Stimulated activated memory B cell treated with anti-CD40 and anti-IgM and Interleukin-4, amounts not matched to agents 10 μg/mL and 1 μg/mL and 100 μg/mL, for 72 hours (primary cell): ENCODE measurements at places on chromosomes 6 and 20.

- peak; percentile 58 for ATAC-seq
Observed at GRCh38 chr6:148747145-148747470, 278 bp downstream of the UST start.

GRCh38 chr20:31605031-31605901, at the start of gene ID1:
ID1 (plus strand) TSS chr20:31605289; CDS start chr20:31605388, 99 bp downstream.
- peak; percentile 95 for ATAC-seq

DNA sequence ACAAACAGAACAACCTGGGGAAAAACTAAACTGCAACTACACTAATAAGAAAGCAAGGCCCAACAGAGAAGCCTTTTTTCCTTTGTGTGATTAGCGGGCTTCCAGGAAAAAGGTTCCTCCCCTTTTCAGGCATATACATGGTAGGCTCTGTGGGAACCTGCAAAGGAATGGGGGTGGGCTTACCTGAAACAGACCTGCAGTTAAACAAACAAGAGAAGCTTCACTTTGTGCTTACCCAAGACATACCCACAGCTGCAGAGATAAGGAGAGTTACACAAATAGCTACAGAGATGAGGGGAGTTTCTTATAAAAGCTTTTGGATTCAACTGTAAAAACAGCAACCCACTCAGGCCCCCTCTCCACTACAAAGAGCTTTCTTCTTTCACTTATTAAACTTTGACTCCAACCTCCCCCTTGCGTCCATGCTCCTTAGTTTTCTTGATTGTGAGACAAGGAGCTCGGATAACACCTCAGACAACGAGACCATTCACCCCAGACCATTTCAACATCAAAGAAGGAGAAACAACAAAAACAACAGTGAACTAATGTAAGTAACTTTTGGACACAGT, 30.9 kb downstream of the RNF146 start:
- ATAC-seq: no peak

GRCh38 chr20:49892260-49892659, 23.1 kb downstream of the SPATA2 start:
- no peak for ATAC-seq

- ATAC-seq: no peak
Observed at GRCh38 chr6:73860303-73860702, 164.3 kb downstream of the CD109 start.

GRCh38 chr20:47111576-47111975, 216.9 kb downstream of the EYA2 start:
- no peak for ATAC-seq

GRCh38 chr6:113449051-113449450, 408.1 kb upstream of the MARCKS start:
- no peak for ATAC-seq

- no peak for ATAC-seq
Observed at GRCh38 chr6:166786704-166787293, 159.7 kb upstream of the RPS6KA2 start.

- no peak for ATAC-seq
Observed at GRCh38 chr6:155629652-155630051, 174.0 kb upstream of the NOX3 start.

DNA sequence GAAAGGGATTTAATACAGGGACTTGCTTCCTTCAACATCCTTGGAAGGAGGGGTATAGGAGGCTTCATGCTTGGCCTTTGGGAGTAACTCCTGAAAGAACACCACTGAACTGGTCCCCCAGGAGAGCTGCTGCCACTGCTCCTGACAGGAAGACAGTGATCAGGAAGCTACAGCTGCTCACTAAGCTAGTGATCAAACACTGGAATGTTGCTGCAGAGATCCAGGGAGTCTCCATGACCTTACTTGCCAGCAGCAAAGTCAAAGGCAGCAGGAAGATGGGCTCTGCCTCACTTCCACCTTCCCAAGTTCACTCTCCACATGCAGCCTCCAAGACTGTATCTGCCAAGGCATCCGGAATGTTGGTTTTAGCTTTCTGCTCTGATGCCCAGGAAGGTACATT, 31.8 kb downstream of the PIM1 start:
- no peak for ATAC-seq

GRCh38 chr6:143773506-143774150, 69.5 kb upstream of the LTV1 start:
- no peak for ATAC-seq

DNA sequence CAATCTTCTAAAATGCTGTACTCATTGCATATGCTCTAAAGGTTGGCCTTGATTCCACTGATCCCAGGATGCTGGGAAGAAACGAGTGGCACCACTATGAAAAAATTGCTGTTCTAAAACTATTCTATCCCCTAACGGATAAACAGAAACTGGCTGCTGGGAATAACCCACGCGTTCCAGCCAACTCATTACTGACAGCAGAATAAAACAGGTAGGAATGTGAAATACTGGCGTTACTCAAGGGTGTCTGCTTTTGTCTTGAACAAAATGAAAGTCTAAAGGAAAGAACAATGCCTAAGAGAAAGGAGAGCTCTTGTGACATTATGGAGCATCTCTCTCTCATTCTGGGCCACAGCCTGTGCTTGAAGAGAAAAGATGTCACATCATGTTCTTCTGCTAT, 26.1 kb downstream of the GPR63 start:
- ATAC-seq: no peak

DNA sequence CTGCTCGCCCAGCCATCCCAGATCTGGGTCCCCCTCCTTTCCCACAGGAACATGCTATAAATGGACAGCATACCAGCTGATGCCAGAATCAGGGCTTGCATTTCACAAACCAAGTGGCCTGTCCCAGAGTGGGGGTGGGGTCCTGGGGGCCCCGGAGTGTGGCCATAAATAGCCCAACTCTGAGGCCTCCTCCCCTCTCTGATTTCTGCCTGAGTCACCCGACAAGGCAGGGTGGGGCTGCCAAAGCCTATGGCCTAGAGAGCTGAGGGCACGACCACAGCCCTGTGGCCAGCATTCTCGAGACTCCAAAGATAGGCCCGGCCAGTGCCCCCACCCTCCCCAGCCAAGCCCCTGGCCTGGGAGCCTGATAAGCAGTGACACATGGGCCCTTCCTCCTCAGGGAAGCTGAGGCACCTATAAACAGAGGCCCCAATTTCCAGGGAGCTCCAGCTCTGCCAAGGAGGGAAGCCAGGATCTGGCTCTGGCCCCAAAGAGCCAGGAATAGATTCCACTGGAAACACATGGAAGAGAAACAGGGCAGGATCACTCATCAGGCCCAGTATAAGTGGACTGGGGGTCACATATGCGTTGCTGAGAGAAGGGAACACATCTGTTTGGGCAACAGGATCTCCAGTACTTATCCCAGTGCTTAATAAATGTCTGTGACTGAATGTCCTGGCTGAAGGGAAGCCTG, 20.3 kb downstream of the SNTA1 start:
- no peak for ATAC-seq

DNA sequence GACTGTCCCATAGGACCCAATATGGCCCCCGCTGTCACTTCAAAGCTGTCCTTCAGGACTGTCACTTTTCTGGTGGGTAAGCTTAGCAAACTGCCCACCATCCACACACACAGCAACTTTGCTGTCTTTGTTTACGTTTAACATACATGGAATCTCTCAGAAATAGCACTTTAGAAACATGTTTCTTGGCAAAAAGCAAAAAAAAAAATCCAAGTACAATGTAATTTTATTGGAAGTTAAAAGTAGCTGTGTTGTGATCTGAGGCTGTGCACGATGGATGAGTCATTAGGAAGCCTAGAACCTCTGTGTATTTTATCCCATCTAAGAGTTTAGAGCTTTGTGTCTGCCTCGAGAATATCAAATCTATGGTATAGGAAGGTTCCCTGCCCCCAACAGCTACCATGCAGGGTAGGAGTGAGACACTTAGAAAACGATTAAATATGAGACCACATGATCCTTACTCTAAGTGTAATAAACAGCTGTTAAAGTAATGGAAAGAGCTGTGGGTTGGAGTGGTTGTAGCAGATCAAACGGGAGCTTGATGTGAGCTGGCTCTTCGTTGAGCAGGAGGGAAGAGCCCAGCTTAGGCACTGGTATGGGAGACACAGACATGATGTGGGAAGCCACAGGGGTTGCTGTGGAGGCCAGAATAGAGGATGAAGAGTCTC, 119.5 kb downstream of the PLEKHG1 start:
- ATAC-seq: no peak

DNA sequence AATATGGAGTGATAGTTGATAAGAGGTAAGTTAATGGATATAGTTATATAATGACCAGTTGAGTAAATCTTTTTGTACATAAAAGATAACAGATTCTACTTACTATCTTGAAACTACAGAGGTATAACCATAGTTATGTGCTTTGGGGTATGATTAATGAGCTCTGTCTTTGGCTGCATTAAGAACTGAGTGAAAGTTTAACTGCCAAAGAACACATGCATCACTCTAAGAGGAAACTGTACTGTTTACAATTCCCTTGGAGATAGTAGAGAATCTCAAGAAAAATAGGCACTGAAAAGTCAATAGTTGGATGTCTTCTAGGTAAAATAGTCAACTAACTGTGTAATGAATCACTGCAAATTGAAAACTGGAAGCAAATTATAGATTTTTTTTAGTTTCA, 1129.5 kb downstream of the EPHA7 start:
- no peak for ATAC-seq

DNA sequence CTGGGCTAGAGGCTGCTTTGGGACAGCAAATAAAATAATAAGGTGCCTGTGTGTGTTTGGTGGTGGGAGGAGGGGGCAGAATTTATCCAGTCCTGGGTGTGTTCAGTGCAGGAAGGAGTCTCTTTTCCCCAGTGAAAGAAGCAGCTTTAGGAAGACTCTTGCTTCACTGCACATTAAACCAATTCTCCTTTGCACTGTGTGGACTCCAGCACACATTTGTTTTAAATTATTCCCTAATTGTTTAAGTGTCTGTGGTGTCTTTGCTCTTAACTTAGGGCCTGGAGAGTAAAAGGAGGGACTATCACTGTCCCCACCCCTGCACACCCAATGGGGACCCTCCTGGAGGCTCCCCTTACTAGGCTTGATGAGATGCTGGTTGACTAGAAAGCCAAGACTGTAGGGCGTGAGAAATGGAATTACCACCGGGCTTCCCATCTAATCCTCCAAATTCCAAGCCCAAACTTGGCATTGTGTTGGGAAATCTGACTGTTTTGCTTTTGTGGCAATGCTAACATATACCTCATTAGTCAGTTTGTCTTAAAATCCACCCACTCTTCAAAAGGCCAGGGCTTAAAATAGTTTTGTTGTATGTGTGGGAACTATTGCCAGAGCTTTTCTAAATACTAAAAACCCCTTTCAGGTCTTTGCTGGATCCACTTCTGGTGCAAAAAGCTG, 13.5 kb upstream of the DAAM2 start:
- no peak for ATAC-seq

- ATAC-seq: no peak
Observed at GRCh38 chr6:165664559-165665383, 1.7 kb upstream of the PDE10A start.

- peak; percentile 88 for ATAC-seq
Observed at GRCh38 chr6:15358579-15359327, 112.9 kb downstream of the JARID2 start.

DNA sequence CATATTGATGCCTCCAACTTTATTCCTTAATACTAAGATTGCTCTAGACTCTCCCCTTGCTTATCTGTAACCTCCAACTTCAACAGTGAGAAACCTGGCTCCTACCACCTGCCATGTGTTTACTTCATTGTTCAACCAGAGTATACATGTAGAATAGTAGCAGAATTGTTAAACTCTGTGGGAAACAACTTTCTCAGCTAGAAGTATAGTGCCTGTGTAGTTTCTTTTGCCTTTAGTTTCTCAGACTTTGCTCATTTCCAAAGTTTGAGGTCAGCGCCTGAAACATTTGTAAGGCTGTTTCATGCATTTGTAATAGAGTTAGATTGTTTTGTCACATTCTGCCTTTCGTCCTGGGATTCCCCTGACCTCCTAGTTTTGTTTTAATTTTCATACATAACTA, 34.9 kb upstream of the HECA start:
- no peak for ATAC-seq

- ATAC-seq: no peak
Observed at GRCh38 chr6:139231206-139231605, 60.6 kb downstream of the TXLNB start.
